ENCODE measurements at places on chromosomes 1 and 21.

DNA sequence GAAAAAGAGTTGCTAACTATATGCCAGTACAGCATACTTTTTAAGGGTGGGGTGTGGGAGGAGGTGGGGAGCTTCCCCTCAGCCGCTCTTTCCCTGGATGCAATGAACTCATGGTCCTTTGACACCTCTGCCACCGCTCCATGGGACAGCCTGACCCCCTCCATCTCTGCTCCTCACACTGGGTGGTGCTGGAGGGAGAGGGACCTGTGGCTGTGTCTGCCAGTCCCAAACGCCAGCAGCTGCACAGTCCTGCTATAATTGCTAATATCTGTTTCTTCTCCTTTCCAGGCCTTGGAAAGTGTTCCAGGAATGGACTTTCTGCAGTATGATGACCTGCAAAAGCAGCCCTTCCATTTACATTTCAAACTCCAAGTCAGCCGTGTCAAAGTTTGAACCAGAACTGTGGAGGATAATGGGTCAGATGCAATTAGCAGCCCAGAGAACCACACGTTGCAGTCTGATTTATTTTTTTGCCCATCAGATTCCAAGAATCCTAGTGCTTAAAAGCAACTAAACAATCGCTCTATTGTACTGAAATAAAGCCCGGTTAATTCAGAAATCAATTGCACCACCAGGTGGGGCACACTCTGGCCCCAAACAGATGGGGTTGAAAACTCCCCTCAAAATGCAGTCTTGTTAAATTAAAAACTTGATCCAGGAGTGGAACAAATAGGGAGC is 160.7 kb upstream of the LMO4 start:
- no peak for DNase-seq

DNA sequence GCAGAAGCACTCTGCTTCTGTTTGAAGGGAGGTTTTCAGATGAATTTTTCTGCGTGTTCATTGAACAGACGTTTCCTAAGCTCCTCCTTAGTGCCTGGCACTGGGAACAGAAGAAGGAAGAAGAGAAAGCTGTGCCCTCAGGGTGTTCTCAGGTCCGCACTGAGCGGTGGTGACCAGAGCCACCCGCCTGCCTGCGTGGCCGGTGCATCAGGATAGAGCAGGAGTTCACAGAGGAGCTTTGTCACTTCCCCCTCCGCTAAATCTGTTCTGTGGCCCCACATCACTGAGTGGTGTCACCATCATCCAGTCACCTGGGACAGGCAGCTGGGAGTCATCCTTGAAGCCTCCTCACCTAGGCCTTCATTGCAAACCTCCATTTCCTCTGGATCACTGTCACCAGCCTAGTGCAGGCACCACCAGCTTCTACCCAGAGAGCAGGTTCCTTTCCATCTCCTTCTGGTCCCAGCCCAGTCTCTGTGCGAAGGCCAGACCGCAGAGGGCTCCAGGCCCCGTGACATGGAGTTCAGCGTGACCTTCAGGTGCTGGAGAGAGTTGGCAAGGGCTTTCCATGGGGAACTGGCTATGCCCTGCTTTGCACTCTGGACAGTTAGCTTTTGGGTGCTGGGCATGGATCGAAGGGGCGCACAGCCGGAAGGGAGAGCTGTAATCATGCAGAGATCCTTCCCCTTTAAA is 21.7 kb downstream of the PARK7 start:
- DNase-seq: no peak

- DNase-seq: no peak
Observed at GRCh38 chr1:35448344-35448801, 108.8 kb downstream of the KIAA0319L start.

DNA sequence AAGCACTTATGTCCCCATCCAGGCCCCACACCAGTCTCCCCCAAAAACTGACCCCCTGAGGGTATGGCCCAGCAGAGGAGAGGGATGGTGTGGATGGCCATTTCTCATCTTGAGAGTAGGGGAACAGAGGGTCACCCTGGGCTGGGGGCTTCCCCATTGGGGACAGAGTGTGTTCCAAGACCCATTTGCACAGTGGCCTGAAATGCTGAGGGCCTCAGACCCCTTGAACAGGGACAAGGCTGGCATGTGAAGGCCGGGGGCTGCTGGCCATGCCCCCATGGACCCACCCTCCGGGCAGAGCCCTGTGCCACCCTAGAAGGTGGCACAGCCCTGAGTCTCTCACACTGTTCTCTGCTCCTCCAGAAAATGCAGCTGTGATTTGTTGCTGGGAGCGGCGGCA is 8.0 kb downstream of the CTRC start:
- no peak for DNase-seq

GRCh38 chr1:100597784-100598183 is 59.8 kb downstream of the GPR88 start:
- no peak for DNase-seq

GRCh38 chr21:25464275-25464674 is 143.0 kb downstream of the MRPL39 start:
- no peak for DNase-seq
